ENCODE measurements at places on chromosomes 2 and 18.
A peak's percentile ranks its signal among the peaks of the same experiment; 100 is the strongest.

DNA sequence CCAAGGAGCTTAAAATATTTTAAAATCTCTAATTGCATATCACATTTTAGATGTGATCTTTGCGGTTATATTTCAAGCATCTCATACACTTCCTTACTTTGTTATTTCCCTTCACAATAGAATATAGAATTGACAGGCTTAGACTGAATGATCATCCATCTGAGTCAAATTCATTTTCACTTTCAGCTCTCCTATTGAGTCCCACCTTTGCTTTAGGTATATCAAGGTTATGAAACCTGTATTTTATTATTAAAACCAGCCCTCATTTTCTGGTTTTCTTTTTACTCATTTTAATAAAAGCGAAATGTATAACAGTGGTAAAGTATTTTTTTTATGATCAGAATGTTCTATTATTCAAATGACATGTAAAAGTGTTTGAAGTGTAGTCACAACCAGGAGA lies 162.9 kb upstream of the KYNU start:
- no peak for DNase-seq

GRCh38 chr2:203603456-203604389 lies 68.6 kb upstream of the RAPH1 start:
- no peak for DNase-seq

GRCh38 chr2:161969159-161969558 lies 104.9 kb downstream of the DPP4 start:
- DNase-seq: no peak

- peak; percentile 73 for DNase-seq
Measured at GRCh38 chr2:224884188-224884587, 158.1 kb downstream of the DOCK10 start.

DNA sequence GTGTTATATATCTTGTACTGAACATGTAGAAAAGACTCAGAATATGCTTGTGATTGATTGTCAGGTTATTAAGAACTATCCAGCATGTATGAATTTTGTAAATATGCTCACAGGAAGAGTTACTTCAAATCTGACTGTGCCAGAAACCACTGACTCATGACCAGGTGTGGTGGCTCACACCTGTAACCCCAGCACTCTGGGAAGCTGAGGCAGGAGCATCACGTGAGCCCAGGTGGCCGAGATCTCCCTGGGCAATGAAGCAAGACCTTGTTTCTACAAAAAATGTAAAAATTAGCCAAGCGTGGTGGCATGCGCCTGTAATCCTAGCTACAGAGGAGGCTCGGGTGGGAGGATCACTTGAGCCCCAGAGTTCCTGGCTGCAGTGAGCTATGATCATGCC lies 126.6 kb downstream of the COMMD1 start:
- no peak for DNase-seq

DNA sequence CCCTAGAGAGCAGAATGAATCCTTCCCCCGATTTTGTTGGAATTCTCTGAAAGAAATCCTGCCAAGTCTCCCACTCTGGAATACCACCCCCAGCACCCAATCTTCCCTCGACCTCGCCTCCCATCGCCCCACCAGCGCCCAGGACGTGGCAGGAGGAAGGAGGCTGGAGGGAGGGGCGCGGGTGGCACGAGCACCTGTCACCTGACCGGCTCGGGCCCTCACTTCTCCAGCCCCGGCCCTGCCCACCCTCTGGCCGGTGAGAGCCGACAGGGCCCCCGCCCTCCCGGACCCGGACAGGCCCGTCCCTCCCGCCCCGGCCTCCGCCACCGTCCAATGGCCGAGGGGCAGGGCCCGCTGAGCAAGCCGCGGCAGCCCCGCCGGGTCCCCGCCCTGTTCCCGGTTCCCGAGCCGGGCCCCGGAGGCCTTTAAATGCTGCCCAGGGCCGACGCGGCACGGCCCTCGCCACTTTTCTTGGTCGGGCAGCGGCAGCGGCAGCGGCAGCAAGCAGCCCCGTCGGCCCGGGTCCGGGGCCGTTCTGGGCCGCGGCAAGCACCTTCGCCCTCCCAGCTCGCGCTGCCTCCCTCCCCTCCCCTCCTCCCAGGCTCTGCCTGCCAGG lies at the start of gene LGALSL:
LGALSL (plus strand) TSS at position 393 of the 616 bp plus-strand sequence. CDS start 384 bp downstream, outside the sequence.
- peak; percentile 63 for DNase-seq

- no peak for DNase-seq
Measured at GRCh38 chr18:7517852-7518251, 49.3 kb upstream of the PTPRM start.

DNA sequence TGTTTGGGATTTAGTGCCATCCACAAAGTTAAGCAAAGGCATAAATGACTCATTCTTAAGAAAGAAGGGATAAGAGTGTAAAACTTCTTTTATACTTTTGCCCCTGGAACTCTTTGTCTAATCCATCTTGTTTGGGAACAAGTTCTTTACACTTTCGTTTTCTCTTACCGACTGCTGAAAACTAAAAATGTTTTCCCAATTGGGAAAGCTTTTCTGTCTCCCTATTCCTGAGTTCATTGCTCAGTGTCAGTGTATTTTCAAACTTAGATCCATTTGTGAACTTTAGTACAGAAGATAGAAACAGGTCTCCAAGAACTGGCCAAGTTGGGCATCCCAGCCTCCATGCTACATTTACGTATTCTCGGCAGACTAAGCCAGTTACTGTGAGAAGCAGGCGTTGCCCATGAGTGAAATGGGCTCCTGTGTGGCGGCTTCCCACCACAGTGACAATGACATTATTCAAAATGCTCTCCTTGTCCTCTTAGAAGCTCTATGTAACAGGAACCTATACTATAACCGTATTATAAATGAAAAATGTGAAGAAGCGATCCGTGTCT lies 51.7 kb downstream of the TGOLN2 start:
- DNase-seq: no peak

GRCh38 chr2:42921147-42921520 lies 128.8 kb upstream of the HAAO start:
- no peak for DNase-seq

DNA sequence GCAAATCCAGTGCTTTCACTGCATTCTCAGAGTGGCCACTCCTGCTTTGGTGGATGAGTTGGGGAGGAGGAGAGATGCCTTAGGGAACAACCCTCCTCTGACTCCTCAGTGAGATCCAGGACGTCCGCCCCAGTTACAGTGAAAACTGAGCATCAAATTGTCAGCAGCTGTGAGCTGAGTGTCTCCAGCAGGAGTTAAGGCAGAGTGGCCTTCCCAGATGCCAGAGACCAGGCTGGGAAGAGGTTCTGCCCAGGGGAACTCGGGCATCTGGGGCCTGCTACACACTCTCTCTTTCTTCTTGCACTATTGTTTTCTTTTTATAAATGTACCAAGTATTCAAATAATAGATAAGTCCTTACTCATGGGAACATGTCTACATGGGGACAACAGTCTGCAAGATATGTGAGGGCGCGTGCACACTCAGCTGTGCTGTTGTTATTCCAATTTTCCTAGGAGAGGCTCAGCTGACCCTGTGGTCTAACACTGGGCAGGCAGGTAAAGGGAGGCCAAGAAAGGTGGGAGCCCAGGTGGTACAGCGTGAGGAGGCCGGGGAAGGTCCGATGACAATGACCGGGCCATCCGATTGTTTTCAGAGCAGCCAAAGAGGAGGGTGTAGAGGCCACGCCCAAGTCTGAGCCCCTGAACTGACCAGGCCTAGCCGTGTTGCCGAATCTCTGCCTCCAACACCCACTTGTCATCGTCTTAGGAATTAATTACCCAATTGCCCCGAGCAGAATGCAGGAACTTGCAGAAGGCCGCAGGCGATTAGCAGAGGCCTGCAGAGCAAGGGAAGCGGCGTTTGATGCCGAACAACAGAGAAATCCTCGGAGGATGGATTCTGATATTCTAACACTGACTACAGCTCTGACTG lies 166.9 kb downstream of the ANAPC1 start:
- DNase-seq: no peak

GRCh38 chr2:141554810-141555209 lies 576.0 kb downstream of the LRP1B start:
- DNase-seq: peak; percentile 44

GRCh38 chr2:148135705-148136104 lies 114.8 kb downstream of the MBD5 start:
- no peak for DNase-seq

DNA sequence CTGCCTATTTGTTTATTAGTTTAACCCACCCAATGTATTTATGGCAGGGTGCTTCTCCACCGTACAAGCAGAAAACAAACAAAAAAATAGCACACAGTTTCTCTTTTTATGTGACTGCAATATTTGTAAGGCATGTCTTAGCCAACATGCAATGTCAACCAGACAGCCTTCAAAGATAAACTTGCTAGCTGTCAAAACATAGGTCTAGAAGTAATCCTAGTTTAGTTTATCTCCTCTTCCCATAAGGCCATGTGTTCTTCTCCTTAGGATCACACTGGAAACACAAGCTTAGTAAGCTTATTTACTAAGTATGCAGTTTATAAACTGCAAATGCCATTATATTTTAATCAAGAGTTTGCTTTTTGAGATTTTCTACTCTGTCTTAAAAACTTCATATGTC lies 75.6 kb downstream of the LDAH start:
- no peak for DNase-seq

DNA sequence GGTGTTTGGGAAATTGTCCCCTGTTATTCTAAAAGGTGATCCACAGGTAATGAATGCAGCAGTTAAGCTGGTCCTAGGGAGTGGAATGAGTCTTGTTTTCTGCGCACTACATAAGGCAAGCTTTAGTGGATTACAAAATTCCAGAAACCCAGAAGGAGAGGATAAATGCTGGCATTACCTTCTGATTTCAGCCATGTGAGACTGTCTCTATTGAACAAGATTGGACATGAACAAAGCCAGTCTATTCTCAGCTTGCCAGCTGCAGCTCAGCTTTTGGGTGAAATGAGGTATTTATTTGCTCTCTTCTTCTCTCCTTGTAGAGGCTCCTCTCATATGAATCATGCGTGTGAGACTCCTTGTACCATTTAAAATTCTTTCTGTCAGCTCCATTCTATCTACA lies 944.9 kb downstream of the CNTNAP5 start:
- no peak for DNase-seq

- DNase-seq: no peak
Measured at GRCh38 chr2:189657867-189658266, 3.4 kb upstream of the ASNSD1 start.

GRCh38 chr2:94982675-94983074 lies 42.8 kb upstream of the MAL start:
- DNase-seq: no peak

- no peak for DNase-seq
Measured at GRCh38 chr2:26477911-26478253, at the start of gene OTOF. Gene OTOF, minus strand, starts transcription at chr2:26478124.

GRCh38 chr2:238069021-238069709 lies 8.4 kb downstream of the SCLY start:
- no peak for DNase-seq

GRCh38 chr2:232027530-232027929 lies 66.0 kb downstream of the DIS3L2 start:
- DNase-seq: no peak

GRCh38 chr18:80159713-80160636 lies 50.9 kb downstream of the ADNP2 start:
- DNase-seq: peak; percentile 37

DNA sequence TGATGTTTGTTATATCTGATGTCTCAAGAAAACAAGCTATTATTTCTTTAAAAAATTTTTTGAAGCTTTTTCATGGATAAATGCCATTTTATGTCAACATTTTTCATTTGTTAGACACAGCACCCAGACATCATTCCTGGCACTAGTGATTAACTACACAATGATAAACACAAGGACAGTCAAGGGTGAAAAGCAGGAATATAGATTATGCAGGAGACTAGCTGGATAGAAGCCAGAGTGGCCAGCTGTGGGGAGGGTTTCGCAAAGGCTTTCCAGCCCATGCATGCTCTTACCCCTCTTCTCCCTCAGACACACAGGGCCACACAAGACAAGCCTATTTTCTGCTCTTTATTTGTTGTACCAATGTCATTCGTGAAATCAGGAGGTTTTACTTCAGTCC lies 127.1 kb upstream of the TTC39C start:
- no peak for DNase-seq

GRCh38 chr2:64090264-64090663 lies 54.0 kb downstream of the PELI1 start:
- DNase-seq: no peak

DNA sequence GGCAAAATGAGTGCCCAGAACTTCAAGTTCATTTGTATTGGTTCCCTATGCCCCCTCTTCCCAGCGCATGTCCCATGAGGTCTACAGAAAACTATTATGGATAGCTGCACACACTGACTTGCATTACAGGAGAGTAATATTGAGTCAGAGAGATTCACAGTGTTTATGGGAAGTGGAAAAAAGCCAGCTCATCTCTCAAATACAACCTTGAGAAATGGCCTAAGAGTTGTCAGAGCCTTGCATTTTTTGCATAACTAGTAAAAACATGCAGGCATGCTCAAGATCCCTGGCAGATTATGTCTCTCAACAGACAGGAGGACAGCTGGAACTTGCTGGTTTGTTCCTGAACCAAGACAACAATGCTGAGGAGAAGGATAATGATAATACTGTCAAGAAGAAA lies 1292.8 kb downstream of the DSC3 start:
- DNase-seq: no peak

GRCh38 chr2:236614551-236614950 lies 44.9 kb downstream of the ACKR3 start:
- no peak for DNase-seq

- DNase-seq: no peak
Measured at GRCh38 chr18:79930020-79930642, 21.3 kb downstream of the SLC66A2 start.

- peak; percentile 66 for DNase-seq
Measured at GRCh38 chr2:102839668-102840388, 78.0 kb downstream of the TMEM182 start.

DNA sequence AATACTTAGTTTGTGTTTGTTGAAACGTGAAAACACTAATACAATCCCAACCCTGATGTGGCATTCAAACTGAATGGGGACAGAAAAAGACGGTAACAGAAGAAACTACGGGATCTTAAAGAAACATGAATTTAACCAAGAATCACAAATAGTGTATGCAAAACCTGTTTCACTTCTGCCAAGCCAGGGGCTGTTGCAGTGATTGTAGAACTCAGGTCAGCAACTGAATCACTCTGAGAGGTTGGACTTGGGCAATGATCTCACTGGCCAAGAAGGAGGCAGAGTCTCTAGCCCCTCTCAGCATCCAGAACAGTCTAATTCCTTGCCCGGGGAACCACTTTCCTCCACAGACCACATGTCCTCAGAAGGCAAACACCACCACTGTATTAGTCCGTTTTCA lies 54.9 kb upstream of the CRIM1 start:
- DNase-seq: no peak

- DNase-seq: no peak
Measured at GRCh38 chr2:189407281-189408209, 33.7 kb upstream of the WDR75 start.

DNA sequence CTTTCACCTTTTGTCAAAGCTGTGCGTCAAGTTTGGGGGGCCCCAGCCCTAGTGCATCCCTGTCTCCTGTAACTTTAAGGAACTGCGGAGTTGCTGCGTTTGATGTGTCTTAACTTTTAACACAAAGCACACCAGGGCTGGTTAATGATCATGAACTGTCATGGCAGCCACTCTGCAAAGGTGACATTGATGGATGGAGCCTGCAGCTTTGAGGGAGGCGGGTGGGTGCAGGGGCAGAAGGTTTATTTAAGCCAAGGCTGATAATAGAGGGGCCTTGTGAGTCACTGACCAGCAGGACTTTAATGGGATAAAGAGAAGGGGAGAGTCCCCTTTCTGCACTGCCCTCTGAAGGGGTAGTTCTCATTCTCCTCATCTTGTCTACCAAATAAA lies 190.2 kb upstream of the GATA6 start:
- DNase-seq: no peak
